Activated T-cell treated with anti-CD3 and anti-CD28 coated beads, Interleukin-2, amount 50 U/mL, for 24 hours (primary cell): ENCODE measurements at places on chromosomes 6 and 20.

DNA sequence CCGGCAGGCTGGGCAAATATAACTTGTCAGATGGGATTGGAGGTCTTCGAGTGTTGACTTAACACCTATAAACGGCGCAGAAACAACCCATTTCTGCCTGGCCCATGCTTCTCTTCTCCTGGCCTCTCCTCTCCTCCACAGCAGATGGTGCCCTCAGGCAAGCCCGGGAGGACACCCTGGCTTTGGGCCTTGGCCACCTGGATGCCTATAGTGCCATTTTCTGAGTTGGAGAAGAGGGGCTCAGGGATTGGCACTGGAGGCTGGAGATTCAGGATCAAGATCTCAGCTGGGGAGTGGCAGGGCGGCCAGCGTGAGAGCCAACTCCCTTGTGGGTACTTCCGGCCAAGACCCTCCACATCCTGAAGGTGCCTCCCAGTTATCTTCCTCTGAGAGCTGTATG lies 211.9 kb upstream of the PMEPA1 start:
- DNase-seq, result no peak

DNA sequence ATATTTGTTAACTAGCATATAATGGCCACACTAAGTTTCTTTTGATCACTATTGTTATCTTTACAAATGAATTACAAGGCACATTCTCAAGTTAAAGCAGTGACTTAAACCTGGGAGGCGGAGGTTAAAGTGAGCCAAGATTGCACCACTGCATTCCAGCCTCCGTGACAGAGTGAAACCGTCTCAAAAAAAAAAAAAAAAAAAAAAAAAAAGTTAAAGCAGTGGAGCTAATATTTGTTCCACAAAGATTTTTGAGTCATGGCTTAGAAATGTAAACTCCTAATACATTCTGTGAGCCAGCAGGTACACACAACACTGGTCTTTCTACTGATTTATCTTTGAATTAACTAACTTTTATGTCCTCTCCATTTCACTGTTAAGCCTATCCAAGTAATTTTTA lies 221.7 kb upstream of the HTR1E start:
- DNase-seq, result no peak

DNA sequence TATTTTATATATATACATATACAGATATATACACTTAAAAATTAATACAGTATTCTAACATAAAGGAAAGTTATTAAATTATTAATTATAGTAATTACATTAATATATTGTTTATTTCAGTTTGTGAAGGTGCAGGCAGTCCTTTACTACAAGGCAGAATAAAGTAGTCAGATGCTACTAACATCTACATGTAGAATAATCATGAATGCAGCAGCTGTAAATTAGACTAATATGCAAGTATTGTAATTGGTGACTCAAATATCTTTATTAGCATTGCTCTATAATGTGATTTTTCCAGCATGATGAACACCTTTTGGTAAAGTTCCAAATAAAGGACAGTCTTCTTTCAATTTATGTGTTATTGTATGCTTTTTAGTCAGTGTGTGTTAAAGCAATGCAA lies 17.3 kb downstream of the MYO6 start:
- no peak for DNase-seq

DNA sequence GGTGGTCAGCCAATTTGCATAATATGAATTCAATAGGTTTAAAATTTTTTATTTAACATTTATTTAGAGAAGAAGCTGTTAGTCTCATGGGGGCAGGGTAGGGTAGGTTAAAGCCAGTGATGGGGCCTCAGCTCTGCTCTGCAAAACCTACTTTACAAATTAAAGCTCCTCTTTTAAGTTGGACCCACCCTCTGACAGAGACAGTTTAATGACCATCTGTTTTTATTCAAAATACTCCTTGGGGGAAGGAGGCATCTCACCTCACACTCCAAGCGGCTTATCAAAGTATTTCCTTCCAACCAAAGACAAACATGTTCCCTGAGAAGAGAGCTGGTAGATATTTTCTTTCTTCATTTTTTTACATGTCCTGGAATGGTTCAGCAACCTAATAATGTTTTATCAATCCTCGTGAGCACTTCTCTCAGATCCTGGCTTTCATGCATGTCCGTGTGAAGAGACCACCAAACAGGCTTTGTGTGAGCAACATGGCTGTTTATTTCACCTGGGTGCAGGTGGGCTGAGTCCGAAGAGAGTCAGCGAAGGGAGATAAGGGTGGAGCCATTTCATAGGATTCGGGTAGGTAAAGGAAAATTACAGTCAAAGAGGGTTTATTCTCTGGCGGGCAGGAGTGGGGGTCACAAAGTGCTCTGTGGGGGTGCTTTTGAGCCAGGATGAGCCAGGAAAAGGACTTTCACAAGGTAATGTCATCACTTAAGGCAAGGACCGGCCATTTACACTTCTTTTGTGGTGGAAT lies 184.7 kb downstream of the GJA1 start:
- no peak for DNase-seq

- DNase-seq, result no peak
These were observed 109.1 kb upstream of the FAM184A start for GRCh38 chr6:119187596-119187995.

DNA sequence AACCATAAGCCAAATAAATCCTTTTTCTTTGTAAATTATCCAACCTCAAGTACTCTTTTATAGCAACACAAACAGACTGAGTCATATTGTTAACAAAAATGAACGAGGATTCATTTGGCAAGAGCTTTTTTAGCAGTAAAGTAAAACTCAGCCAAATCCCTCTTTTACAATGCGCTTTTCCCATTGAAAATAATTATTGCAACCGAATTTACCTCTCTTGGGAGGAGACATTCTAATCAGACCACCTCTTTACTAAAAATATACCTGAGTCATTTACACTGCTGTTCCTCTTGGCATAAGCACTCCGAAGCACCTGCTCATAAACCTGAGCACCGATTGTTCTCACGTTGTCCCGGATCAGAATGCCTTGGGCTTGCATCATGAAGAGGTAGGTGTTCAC lies 57.4 kb downstream of the B4GALT5 start:
- no peak for DNase-seq

DNA sequence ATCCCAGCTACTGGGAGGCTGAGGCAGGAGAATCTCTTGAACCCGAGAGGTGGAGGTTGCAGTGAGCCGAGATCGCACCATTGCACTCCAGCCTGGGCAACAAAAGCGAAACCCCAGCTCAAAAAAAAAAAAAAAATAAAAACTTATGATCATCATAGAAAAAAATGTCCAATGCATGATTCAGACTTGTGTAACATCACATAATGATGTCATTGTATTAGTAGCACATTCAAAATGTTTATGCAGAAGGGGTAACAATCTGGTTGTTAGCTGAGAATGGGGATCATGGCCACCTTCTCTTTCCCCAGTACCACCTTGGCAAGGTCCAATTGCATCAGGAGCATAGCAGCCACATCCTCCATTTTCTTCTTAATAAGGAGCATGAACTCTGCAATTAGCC lies 137.6 kb upstream of the MARCKS start:
- DNase-seq, result no peak

DNA sequence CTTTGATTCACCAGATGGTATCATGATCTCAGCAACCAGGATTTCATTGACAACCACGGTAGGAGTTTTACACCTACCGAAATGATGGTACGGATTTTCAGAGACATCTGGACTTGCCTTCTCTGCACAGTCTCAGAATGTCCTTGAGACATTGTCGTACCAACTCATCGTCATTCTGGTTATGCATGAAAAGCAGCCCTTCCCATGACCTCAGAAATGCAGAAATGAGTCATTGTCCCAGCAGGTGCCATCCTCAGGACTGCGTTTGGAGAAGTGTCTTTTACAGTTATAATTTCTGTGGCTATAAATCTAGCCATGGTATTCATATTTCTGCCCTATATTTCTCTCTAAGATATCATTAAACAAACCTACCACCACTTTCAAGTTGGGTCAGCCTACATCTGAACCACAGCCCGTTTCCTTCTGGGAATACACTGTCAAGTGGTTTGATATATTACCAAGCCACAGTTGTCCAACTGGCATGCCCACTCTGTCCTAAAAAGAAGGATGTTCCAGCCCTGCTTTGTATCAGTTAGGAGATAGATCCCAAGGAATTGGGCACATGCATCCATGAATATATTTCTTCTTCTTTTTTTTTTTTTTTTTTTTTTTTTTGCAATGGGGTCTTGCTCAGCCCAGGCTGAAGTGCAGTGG lies 7.5 kb upstream of the BFSP1 start:
- no peak for DNase-seq

- no peak for DNase-seq
These were observed 6.6 kb upstream of the WTAP start for GRCh38 chr6:159720708-159721107.

DNA sequence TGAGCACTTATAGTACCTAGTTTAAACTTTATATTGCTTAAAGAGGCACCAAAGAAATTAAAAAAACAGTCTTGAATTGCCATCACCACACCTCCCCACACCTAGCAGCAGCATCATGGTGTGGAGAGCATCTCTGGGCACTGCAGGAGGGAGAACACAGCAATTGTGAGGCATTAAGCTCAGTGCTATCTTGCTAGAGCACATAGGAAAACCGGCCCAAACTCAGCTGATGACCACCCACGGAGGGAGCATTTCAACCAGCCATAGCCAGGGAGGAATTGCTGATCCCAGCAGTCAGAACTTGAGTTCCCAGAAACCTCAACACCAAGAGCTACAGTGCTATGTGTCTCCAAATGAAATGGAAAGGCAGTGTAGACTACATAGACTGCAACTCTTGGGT lies 19.5 kb upstream of the DEFB113 start:
- DNase-seq, result no peak

DNA sequence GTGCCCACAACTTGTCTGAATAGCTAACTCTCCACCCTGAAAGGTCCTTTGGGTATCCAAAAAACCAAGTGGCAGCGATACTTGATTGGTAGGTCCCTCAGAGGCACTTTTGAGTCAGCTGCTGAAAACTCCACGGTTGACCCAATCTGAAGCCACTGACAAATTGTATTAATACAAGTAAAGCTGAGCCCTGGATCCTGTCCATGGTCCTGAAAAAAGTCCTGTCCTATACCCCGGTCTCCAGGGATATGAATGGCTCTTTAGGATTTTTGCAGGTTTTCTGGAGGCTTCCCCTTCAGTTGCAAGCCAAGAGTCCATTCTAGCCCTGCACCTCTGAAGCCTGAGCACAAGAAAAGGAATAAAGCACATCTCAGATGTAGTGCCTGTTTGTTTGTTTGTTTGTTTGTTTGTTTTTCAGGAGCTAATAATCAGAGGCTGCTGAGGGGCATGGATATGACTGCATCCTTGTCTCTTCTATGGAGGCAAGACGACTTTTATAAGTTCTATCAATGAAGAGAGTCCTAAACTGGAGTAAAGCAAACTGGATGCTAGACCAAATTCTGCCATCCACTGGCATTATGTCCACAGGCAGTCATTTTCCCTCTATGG lies 1.7 kb upstream of the SLC12A5 start:
- DNase-seq, result no peak

DNA sequence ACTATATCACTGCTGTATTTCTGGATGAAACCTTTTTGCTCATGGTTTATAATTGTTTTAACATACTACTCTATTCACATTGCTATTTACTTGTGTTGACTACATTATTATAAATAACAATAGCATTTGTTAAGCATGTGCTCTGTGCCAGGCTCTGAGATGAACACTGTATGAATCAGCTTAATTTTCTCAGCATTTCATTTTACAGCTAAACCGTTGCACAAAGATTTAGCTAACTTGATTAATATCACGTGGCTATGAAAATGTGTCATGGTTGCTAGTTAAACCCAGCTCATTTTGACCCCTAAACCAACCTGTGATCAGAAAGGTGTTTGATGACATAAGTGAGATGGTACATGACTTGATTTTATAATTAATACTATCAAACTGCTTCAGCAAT lies 77.5 kb downstream of the NCOA7 start:
- no peak for DNase-seq

DNA sequence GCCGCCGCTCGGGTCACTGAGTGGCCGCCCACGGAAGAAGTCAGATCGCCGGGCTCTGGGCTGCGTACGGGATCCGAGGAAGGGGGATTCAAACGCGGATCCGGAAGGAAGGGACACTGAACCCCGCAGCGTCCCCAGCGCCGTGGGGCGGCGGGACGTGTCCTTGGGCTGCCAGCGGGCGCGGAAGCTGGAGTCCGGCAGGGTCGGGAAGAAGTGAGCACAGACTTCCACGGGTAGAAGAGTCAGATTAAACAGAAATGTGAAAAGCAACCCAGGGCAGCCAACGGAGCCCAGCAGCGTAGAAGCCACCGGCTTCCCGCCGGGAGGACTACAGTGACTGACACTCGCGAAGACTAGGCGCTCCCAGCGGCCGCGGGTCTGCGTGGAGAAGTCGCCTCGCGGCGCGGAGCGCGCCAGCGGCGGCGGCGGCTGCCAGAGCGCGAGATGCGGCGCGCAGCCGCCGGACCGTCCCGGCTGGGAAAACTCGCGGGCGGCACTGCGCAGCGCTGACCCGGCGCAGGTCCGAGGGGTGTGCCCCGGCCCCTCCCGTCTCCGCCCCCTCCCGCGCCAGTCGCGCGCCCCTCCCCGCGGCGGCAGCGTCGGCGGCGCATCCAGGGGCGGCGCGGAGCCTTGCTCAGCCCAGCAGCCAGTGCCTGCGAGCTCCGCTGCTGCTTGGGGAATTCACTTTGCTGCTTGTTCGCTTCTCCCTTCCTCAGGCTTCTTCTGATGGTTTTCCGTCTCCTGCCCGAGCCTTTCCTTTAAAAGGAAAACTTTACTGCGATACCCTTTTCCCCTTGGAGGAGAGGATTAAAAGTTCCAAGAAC lies at the start of gene SAMD5:
TSS of gene SAMD5 (plus strand) at position 649 of the 824 bp plus-strand sequence. CDS start 239 bp downstream, outside the sequence.
- DNase-seq, result peak; percentile 51

GRCh38 chr6:166262743-166263515 lies 45.3 kb downstream of the PRR18 start:
- DNase-seq, result no peak

- no peak for DNase-seq
These were observed 54.5 kb downstream of the DZANK1 start for GRCh38 chr20:18412221-18412901.

DNA sequence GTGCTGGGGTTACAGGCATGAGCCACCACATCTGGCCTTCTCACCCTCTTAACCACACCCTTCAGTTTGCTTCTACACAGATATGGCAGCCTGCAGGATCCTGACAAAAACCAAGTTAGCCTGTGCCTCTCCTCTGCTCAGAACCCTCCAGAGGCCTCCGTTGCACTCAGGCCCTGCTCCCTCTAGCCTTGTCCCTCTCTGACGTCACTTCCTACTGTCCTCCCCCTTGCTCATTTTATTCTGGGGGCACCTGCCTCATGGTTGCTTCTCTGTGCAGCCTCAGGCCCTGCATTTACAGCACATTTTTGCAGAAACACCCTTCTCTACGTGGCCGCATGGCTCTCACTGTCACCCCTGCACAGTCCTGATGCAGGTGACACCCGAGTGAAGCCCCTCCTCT lies 105.6 kb downstream of the CDC5L start:
- DNase-seq, result no peak

GRCh38 chr6:137320271-137320670 lies 101.1 kb upstream of the IFNGR1 start:
- no peak for DNase-seq

DNA sequence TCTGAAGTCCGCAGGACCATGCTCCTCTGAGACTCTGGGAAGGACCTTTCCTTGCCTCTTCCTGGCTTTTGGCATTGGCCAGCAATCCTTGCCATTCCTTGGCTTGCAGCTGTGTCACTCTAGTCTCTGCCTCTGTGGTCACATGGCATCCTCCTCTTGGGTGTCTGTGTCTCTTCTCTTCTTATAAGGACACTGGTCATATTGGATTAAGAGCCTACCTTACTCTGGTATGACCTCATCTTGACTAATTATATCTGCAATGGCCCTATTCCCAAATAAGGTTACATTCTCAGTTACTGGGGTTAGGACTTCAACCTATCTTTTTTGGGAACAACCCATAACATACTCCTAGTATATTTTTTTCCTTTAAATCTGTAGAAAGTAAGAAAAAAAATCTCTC lies 49.9 kb upstream of the GTSF1L start:
- DNase-seq, result no peak

- no peak for DNase-seq
These were observed 136.5 kb downstream of the CARMIL1 start for GRCh38 chr6:25415701-25416100.
